ENCODE measurements at places on chromosomes 7 and 10. TPM values are rescaled to one million over a fixed set of nuclear protein-coding genes. Genes with fewer than 3 reads are reported as not detected.

- no peaks in the 10 kb centered on the region for H3K4me1 ChIP-seq
- no peak overlapping the region for H3K27ac ChIP-seq
- H3K27me3 ChIP-seq: no peaks in the 10 kb centered on the region
- no peak for DNase-seq
- H3K4me3 ChIP-seq: no peak overlapping the region
Measured at GRCh38 chr7:147674705-147675104, 915.9 kb upstream of the C7orf33 start.

DNA sequence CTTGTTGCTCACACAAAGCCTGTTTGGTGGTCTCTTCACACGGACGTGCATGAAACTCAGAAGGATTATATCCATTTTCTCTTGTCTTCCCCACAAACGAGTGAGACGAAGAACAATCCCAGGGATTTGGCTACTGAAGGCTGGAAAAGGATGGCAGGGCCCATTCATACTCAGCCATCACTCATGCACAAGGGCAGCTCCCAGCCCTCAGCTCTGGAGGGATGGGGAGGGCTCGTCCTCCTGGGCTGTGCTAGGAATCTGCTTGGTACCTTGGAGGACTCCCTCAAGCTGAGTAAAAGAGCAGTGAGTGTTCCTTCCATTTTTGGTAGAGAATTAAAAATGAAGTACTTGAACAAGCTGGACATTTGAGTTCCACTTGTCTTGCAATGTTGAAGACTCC, 33.2 kb upstream of the RAB18 start:
- no peaks in the 10 kb centered on the region for H3K36me3 ChIP-seq
- no peak overlapping the region for H3K4me3 ChIP-seq
- no peak for DNase-seq
- H3K27me3 ChIP-seq: no peaks in the 10 kb centered on the region

DNA sequence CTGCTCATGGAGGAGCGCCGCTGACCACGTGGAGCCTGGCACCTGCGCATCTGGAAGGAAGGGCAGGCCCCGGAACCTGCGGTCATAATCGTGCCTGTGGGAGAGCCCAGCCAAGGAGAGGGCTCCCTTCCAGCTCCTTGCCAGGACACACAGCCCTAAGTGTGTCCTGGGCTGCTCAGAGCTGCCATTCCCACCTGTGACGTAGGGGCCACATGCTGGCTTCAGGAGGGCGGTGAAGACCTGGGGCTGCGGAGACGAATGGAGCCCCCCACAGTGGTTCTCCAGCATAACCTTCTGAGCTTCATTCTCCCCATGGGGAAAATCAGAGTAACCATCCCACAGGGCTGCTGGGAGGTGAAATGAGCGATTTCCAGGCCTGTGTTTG, 127.6 kb upstream of the CHST15 start:
- no peak overlapping the region for H3K27ac ChIP-seq
- H3K27me3 ChIP-seq: no peaks in the 10 kb centered on the region
- H3K4me3 ChIP-seq: no peak overlapping the region
- H3K4me1 ChIP-seq: no peaks in the 10 kb centered on the region
- DNase-seq: no peak
- no peaks in the 10 kb centered on the region for H3K36me3 ChIP-seq

- DNase-seq: peak; percentile 46
- H3K27ac ChIP-seq: peak overlapping the region; percentile 24
- no peaks in the 10 kb centered on the region for H3K36me3 ChIP-seq
- no peaks in the 10 kb centered on the region for H3K27me3 ChIP-seq
Measured at GRCh38 chr10:77906951-77907421, 19.6 kb downstream of the DLG5 start.

DNA sequence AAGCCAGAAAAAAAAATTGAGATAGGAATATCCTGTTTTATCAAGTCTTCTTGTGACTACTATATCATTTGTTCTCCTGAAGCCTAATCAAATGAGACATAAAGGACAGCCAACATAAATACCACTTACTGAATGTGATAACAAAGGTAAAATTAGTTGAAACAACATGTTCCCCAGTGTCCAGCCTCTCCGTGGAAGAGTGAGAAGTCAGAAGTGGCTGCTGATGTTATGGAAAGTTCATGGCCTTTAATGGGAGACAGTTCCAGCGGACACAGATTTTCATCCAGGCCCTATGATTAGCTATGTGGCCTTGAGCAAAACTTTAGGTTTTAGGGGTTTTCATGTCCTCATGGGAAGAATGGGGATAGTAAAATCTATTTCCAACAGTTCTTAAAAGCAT, 724.3 kb downstream of the SUGCT start:
- no peak overlapping the region for H3K27ac ChIP-seq
- H3K27me3 ChIP-seq: no peaks in the 10 kb centered on the region
- H3K4me3 ChIP-seq: no peak overlapping the region
- no peaks in the 10 kb centered on the region for H3K36me3 ChIP-seq

DNA sequence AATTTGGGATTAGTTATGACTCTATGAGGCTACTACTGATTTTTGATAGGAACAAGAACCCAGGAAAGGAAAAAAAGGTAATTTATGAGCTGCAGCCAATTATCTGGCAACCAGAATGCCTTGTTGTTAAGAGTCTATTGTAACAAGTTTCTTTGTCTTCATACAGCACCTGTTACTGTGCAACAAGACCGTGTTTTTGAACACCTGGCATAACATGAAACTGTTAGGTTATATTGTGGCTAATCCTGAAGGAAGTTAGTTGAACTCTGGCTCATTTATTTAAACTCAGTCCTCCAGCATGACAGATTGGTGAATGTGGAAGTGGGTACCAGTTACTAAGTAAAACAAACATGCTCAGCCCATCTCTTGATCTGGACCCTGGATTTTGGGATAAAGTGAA, 33.0 kb downstream of the RALA start:
- peaks cover 5% of the 10 kb centered on the region for H3K4me1 ChIP-seq
- no peak overlapping the region for H3K4me3 ChIP-seq
- no peaks in the 10 kb centered on the region for H3K36me3 ChIP-seq
- no peak for DNase-seq
- H3K27ac ChIP-seq: no peak overlapping the region

- H3K4me1 ChIP-seq: peaks cover 9% of the 10 kb centered on the region
- no peaks in the 10 kb centered on the region for H3K27me3 ChIP-seq
- H3K27ac ChIP-seq: no peak overlapping the region
- DNase-seq: peak; percentile 44
- no peaks in the 10 kb centered on the region for H3K36me3 ChIP-seq
- peak overlapping the region; percentile 7 for H3K4me3 ChIP-seq
Measured at GRCh38 chr10:81876253-81877077, 1.5 kb downstream of the NRG3 start.

GRCh38 chr7:33742999-33743587, 162.2 kb upstream of the BMPER start:
- H3K27me3 ChIP-seq: no peaks in the 10 kb centered on the region
- no peaks in the 10 kb centered on the region for H3K36me3 ChIP-seq
- H3K4me3 ChIP-seq: no peak overlapping the region
- DNase-seq: no peak
- H3K4me1 ChIP-seq: peaks cover 4% of the 10 kb centered on the region
- no peak overlapping the region for H3K27ac ChIP-seq

- peaks cover under 1% of the 10 kb centered on the region for H3K27me3 ChIP-seq
- no peaks in the 10 kb centered on the region for H3K36me3 ChIP-seq
- no peak for DNase-seq
- H3K4me1 ChIP-seq: no peaks in the 10 kb centered on the region
Measured at GRCh38 chr7:4856336-4857057, 5.3 kb downstream of the PAPOLB start.

DNA sequence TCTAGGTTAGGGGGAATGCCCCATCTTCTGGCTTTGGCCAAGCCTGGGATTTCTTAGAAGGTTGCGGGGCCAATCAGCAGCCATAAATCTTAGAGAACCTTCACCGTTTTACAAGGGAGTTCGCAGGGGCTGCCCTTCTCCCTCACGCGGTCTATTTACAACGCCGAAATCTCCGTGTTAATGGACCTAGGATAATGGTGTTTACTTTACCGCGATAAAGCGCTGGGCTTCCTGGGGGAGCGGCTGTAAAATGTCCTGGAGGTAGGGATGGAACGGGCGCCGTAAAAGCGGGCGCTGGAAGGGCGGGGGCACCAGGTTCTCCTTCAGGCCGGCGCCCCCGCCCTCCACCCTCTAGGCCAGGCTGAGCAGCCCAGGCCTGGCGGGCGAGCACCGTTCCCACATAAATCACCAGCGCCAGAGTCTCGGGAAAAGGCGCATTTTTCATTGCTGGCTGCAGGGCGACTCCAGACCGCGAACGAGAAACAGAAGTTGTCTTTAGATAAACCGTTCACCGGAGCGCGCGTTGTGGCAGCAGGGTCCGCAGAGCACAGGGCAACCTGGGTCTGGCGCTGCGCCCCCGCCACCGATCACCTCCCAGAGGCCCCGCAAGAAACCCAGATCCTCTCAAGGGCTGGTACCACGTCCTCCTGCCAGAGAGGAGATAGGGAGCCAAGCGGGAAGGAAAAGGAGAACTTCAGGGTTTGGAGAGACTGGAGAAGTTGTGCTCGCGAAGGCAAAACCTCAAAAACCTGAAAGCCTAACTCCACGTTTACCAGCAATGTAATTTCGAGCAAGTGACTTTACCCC, 12.5 kb upstream of the NKX2-3 start:
- peaks cover 39% of the 10 kb centered on the region for H3K27me3 ChIP-seq
- H3K27ac ChIP-seq: no peak overlapping the region
- no peak overlapping the region for H3K4me3 ChIP-seq

DNA sequence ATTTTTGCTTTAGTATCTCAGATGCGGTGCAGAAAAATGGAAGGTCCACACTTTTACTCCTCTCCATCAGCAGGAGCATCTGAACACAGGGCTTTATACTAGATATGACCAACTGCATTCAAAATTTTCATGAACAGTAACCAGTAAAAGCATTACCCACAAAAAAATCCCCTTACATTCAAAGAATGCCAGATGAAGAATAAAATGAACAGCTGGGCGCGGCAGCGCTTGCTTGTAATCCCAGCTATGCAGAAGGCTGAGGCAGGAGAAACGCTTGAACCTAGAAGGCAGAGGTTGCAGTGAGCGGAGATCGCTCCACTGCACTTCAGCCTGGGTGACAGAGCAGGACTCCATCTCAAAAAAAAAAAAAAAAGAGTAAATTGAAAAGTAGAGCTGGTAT, 3.1 kb downstream of the SAR1A start:
- H3K27me3 ChIP-seq: no peaks in the 10 kb centered on the region
- no peak overlapping the region for H3K27ac ChIP-seq
- H3K4me1 ChIP-seq: peaks cover 24% of the 10 kb centered on the region
- DNase-seq: no peak
- H3K4me3 ChIP-seq: no peak overlapping the region
- no peaks in the 10 kb centered on the region for H3K36me3 ChIP-seq

Gene CLDN3
- total RNA-seq: 330 TPM

DNA sequence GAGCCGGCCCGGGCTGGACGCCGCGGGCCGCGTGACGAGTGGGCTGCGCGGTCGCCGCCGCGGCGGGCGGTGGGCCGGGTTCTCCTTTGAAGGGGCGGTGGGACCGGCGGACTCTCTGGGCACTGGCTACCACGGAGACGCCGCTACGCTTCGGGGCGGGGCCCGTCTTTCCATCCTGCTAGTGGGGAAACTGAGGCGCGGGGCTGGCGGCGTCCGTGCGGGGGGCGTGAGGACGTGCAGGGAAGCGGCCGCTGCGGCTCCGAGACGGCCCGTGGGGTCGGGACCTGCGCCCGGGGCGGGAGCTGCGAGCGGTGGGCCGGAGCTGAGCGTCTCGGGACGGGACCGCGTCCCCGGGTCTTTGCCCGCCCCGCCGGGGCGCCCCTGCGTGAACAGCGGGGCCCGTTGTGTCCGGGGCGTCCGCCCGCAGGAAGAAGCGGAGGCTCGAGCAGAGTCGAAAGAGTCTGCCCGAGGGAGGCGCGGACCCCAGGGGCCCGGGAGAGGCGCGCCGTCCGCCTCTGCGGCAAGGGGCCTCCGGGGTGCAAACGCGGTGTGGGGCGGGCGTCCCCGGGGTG, 548 bp upstream of the BNIP3 start:
- no peak for DNase-seq
- no peaks in the 10 kb centered on the region for H3K27me3 ChIP-seq
- H3K4me1 ChIP-seq: peaks cover 14% of the 10 kb centered on the region
- H3K27ac ChIP-seq: peak overlapping the region; percentile 52
- H3K36me3 ChIP-seq: no peaks in the 10 kb centered on the region
- H3K4me3 ChIP-seq: peak overlapping the region; percentile 62

DNA sequence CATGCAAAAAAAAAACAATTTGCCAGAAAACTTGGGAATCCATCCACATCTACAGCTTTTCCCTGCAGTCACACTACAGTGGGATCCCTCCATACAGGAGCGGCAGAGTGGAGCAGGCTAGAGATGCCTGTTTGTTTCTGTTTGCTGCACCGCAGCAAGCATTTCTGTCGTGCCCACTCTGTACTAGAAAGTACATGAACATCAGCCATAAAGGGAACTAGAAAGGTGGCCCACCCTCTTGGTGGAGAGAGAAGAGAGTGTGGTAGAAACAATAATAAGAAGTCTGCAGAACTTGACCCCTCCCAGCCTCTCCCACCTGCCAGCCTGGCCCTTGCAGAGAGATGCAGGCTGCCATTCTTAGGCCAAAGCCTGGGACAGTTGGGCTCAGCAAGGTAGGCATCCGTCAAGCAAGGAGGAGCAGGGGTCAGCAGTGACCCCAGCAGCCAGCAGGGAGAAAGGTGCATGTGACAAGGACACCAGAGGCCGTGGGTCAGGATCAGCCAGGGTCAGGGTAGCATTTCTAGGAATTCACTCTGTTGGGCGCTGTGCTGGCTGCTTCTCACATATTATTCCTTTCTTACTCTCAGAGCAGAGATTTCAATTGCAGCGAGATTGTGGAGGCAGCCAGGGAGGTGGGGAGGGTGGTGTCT, 171.8 kb downstream of the EGFR start:
- H3K27me3 ChIP-seq: no peaks in the 10 kb centered on the region
- H3K4me1 ChIP-seq: peaks cover 61% of the 10 kb centered on the region
- DNase-seq: peak; percentile 50
- no peak overlapping the region for H3K4me3 ChIP-seq

DNA sequence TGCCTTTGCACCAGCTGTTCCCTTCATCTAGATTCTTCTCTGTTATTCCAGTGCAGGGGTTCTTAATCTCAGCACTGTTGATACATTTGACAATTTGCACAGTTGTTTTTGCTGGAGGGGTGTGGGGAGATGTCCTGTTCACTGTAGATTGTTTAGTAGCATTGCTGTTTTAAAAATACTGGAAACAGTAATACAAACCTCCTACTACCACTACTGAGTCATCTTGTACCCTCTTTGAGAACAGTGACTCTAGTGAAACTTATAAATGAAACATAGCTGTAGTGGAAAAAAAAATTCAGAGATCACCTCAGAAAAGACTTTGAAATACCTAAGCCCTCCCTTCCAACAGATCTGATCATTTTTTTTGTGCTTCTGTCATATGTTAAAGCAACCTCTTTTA, 154.8 kb upstream of the TMEM196 start:
- DNase-seq: no peak
- no peak overlapping the region for H3K4me3 ChIP-seq
- no peaks in the 10 kb centered on the region for H3K4me1 ChIP-seq
- H3K27me3 ChIP-seq: no peaks in the 10 kb centered on the region
- H3K36me3 ChIP-seq: no peaks in the 10 kb centered on the region
- H3K27ac ChIP-seq: no peak overlapping the region

Gene GALNT17
- total RNA-seq: 35.5 TPM

Data from thyroid gland (tissue), 4 donors.